ENCODE measurements at places on chromosomes 7 and 10.

- no peak for DNase-seq
Measured at GRCh38 chr10:28798428-28798955, 121.2 kb downstream of the BAMBI start.

DNA sequence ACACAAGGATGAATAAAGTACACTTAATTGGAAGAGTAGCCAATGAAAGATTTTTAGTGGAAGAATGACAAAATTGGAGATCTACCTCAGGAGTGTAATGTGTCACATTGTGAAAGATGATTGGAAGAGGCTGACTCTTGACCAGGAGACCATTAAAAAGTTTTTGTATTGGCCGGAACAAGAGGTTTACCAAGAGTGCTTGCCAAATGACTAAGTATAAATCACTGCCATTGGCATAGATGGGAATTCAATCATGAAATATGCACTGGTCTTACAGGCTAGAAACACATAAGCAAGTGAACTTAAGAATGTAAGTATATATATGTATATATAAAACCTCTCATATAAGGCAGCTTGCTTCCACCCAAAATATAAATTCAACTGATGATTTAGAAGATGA, 58.7 kb upstream of the TFEC start:
- no peak for DNase-seq

- DNase-seq = no peak
Measured at GRCh38 chr7:56028942-56029630, 22.2 kb downstream of the PSPH start.

GRCh38 chr10:36220151-36220550, 578.1 kb upstream of the FZD8 start:
- no peak for DNase-seq

GRCh38 chr7:45969940-45970339, 48.9 kb upstream of the IGFBP3 start:
- no peak for DNase-seq

DNA sequence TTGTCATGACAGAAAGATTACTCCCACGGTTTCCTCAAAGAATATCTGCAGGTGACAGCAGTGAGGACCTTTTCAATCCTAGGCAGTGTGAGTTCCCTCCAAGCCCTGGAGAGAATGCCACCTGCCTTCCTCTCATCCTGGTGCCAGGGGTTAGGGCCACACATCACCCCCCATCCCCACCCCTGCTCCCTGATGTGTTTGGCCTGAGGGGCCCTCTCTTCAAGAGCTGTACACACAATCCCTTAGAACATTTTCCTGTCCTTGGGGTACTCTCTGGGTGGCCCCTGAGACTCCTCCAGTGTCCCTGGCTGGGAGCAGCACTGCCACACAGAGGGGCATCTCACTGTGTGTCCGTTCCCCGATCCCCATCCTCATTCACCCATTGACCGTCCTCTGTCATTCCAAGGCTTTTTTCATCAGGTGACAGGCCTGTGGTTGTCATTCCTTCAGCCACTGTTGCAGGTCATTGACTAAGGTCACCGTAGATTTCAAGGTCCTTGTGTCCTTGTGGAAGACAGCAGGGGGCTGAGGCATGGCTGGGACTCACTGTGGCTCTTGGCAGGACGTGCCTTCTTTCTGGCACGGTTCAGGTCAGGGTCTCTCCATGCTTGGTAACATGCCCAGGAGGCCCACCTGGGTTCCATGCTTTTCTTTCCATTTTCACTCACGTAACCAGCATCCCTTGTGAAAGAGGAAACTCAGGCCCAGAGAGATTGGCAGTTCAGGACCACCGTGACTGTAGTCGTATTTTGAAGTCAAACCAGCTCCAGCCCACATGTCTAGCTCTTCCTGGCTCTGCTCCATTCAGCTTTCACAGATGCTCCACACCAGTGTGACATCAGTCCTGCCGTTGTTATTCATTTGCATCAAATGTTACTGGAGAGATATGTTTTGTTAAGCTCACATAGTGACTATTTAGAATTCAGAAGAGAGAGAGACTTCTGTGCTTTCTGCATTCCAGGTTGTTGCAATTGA, 26.8 kb upstream of the BTBD16 start:
- DNase-seq = no peak

GRCh38 chr10:128894641-128895040, 572.4 kb upstream of the MGMT start:
- DNase-seq = no peak

DNA sequence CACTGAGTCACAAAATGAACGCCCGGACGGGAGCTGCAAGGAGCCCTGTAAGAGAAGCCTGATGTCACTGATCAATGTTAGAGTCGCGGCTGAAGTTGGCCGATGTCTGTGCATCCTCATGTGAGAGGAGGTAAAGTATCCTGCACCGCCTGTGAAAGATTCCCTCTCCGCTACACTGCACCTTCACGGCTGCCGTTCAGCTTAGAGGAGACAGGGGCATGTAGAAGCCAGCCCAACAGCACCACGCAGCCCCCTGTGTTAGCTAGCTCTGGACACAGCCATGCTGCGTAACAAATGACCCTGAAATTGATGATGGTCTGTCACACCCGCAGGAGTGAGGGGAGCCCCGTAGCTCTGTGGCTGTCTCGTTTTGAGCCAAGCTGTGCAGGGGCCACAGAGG, 81.5 kb upstream of the DIP2C start:
- DNase-seq = no peak

DNA sequence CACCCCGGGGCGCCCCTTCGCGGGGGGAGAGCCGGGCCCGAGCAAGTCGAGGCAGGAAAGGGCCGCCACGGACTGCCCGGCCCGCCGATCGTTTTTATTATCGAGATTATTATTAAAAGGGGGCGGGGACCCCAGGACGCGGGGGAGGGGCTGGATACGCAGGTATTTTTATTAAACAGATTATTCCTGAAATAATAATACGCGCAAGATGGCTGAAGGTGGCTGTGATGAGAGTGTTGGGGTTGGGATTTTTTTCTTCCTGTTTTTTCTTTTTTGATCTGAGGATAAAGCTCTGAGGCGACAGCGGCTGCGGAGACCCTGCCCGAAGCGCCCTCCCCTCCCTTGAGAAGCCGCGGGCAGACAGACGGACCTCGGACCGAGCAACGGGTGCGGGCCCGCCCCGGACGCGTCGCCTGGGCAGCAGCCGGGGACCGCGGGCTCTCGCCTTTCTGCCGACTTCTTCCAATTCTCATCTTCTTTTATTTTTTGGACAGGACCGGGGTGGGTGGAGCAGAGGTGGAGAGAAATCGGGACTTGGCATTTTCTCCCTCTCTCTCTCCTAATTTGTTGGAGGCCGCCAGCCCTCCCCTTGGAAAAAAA, 1.4 kb upstream of the TRIM8 start:
- peak; percentile 53 for DNase-seq

DNA sequence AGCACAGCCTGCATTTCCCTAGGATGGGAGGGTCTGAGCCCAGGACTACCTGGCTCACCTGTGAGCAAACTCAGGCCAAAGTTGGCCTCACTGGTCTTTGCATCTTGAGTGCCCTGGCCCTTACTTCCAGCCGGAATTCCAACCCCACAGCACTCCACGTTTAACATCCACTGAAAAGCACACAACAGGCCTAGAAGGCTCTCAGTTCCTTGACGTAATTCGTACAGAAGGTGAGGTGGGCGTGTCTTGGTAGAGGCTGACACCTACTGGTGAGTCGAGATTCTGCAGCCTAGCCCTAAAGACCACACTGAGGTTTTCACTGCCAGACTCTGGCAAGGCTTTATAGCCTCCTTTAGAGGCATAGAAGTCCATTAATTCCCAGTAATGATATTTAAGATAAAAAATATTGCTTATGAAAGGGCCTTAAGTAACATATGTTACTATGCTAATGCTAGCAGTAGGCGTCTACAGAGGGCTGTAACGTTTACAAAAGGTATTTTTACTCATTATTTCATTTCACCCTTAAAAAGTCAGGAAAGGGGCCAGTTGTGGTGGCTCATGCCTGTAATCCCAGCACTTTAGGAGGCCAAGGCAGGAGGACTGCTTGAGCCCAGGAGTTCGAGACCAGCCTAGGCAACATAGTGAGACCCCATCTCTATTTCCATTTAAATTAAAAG, 95.8 kb downstream of the HIP1 start:
- DNase-seq = peak; percentile 28

DNA sequence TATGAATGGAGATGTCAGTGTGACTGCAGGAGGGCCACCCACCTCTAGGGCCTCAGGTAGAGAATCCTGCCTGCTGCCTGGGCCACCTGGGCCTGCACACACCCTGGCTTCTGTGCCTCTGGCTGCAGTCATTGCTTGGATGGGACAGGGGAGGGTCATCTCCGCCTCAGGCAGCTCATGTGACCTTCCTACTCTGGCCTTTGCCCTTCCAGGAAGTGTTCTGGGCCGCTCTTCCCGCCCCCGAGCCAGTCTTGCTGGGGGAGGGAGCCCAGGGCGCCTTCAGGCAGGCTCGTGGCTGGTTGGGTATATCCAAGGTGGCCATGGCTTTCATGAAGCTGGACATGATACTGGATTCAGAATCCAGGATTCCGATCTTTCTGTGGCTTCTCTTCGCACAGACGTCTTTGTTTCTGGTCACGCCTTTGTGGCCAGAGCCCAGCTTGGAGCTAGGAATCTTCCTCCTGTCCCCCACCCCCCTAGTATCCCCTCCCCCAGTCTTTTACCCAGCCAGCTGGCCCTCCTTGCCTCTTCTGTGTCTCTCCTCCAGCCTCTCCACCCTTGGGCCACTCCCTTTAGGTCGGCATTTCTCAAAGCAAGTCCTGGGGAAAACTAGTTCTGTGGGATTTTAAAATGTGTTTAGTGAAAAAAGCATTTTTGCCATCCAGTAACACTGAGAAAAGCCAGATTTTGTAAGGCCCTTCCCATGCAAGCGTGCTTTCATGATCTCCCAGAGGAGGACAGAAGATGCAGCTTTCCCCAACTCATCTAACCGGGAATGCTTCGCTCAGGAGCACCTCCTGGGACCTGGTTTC, 119.6 kb downstream of the ZMIZ1 start:
- DNase-seq = no peak

DNA sequence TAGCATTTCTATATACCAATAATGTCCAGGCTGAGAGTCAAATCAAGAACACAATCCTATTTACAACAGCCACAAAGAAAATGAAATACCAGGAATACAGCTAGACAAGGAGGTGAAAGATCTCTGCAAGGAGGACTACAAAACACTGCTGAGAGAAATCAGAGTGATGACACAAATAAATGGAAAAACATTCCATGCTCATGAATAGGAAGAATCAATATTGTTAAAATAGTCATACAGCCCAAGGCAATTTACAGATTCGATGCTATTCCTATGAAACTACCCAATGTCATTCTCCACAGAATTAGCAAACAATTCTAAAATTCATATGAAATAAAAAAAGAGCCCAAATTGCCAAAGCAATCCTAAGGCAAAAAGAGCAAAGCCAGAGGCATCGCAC, 116.8 kb upstream of the ZNF32 start:
- DNase-seq = no peak

DNA sequence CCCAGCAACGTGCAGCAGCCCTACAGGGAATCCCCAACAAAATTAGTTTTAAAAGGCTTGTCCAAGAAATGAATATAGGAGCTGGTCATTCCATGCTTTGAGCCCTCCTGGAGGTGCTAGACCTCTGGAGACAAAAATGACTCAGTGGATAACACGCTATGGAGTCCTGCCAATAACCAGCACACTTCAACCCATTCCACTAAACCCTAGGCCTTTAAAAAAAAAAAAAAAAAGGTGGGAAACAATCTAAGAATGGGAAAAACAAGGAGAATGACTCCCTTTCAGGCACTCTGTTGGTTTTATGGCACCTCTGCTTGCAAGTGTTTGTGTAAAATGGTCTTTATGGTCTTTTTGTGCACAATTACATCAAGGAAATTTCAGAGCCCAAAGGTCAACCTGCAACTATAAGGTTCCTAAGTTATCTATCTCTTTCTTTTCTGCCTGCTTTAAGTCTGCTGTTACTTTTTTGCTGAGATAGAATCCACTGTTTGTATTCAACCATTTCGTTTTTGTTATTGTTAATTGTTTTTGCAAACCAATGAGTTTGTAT, 21.3 kb downstream of the AVL9 start:
- no peak for DNase-seq

- DNase-seq = no peak
Measured at GRCh38 chr10:104026762-104027161, 58.9 kb downstream of the COL17A1 start.

DNA sequence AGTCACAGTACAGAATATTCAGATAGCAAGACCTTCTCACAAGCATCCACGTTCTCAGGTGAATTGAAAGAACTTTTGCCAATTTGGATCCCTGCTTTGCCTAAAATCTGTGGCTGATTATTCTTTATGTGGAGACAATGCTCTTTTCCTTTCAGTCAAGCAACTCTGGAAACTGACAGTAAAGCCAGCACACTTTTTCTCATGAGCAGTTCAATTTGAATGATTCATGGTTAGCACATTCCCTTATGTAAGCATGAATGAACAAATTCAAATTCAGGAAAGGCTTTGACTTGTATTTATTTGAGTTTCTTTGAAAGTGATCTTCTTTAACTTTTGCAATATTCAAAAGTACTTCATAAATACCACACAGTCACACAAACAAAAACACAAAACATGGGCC, 57.6 kb downstream of the MEOX2 start:
- DNase-seq = no peak
